ENCODE measurements at places on chromosomes 4 and X. TPM values are rescaled to one million over a fixed set of nuclear protein-coding genes. Genes with fewer than 3 reads are reported as not detected.

DNA sequence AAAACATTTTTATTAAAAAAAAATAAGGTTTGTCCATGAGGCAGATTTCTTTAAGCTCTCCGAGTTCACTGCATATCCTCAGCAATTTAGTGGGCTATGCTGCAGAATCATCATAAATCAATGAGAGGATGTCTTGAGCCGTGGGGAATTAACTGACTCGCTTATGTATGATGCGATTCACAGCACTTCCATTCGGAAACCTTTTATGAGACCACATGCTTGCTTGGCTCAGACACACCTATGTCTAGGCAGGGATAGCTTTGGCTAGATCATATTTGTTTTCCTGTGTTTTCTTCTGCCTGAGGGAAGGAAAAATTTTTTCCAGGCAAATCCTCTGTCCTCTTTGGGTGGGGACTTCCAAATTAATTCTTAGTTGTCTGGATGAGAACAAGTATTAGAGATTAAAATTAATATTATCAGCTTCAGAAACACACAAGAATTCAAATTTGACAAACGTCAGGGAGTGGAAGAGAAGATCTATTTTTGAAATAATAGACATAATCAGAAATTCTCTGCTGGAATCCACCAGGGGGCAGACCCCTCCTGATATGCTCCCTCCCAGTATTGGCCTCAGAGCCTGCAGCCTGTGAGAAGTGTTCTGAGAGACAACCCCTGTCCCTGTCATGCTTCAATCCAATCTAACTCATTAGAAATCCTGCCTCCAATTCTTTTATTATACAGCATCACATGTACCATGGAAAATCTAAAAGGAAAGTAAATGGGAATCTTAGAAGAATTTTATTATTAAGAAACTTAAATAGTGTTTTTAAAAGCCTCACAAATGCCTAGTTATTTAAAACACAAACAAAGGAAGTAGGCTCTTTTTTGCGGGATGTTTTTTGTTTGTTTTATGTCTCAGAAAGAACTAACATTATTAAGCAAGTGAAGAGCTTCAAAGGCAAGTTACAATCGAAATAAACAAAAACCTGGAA, 345.1 kb upstream of the TACR3 start:
- no peak for DNase-seq
- H3K27me3 ChIP-seq: no peaks in the 10 kb centered on the region
- H3K27ac ChIP-seq: no peak overlapping the region
- no peaks in the 10 kb centered on the region for H3K4me1 ChIP-seq
- no peak overlapping the region for H3K4me3 ChIP-seq

DNA sequence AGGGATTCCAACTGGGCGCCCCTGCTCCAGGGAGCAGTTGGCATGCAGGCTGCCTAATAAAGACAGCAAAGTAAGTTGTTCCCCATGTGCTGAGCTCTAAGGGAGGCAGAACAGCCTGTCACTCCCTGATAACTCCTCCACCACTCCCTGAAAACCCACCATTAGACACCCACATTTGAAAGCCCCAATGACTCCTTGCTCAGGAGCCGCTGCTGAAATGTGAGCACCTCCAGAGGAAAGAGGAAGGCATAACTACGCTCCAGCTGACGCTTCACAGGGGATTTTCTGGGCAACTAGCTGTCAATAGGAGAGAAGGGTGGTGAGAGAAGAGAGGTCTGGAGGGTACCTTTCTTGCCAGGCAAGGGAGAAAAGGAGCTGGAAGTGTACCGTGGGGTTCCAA, 62.5 kb downstream of the NPY1R start:
- no peak for DNase-seq
- H3K4me3 ChIP-seq: no peak overlapping the region
- H3K27me3 ChIP-seq: no peaks in the 10 kb centered on the region
- no peaks in the 10 kb centered on the region for H3K4me1 ChIP-seq
- H3K27ac ChIP-seq: no peak overlapping the region
- no peaks in the 10 kb centered on the region for H3K36me3 ChIP-seq

GRCh38 chrX:22165732-22166457, 106.8 kb upstream of the CBLL2 start:
- no peak for DNase-seq
- H3K36me3 ChIP-seq: no peaks in the 10 kb centered on the region
- H3K27ac ChIP-seq: no peak overlapping the region
- no peaks in the 10 kb centered on the region for H3K27me3 ChIP-seq
- no peak overlapping the region for H3K4me3 ChIP-seq

GRCh38 chr4:82611982-82612381, 50.2 kb upstream of the TMEM150C start:
- no peak overlapping the region for H3K4me3 ChIP-seq
- H3K4me1 ChIP-seq: no peaks in the 10 kb centered on the region
- no peaks in the 10 kb centered on the region for H3K27me3 ChIP-seq
- no peak for DNase-seq
- no peaks in the 10 kb centered on the region for H3K36me3 ChIP-seq
- H3K27ac ChIP-seq: no peak overlapping the region

- H3K4me3 ChIP-seq: no peak overlapping the region
- H3K4me1 ChIP-seq: no peaks in the 10 kb centered on the region
- no peaks in the 10 kb centered on the region for H3K36me3 ChIP-seq
- no peak for DNase-seq
Measured at GRCh38 chr4:11152684-11153083, 276.0 kb downstream of the HS3ST1 start.

- no peaks in the 10 kb centered on the region for H3K4me1 ChIP-seq
- H3K27ac ChIP-seq: no peak overlapping the region
- no peak overlapping the region for H3K4me3 ChIP-seq
- DNase-seq: peak; percentile 26
- no peaks in the 10 kb centered on the region for H3K27me3 ChIP-seq
Measured at GRCh38 chr4:146110871-146111485, 64.5 kb upstream of the LSM6 start.

DNA sequence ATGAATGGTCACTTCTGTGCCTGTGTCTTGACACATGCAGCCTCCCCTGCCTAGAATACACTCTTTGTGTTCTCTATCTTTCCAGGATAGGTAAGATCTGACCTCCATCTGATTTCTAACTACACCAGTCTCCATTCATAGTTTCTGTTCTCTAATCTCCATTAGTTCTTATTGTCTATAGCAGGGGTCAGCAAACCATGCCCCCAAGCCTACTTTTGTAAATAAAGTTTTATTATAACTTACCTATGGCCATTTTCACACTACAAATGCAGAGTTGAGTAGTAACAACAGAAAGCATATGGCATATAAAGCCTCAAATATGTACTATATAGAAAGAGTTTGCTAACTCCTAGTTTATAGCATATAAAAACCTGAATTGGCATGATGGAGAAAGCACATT, 37.6 kb upstream of the H2AZ1 start:
- no peaks in the 10 kb centered on the region for H3K27me3 ChIP-seq
- no peak overlapping the region for H3K4me3 ChIP-seq
- no peaks in the 10 kb centered on the region for H3K4me1 ChIP-seq
- H3K36me3 ChIP-seq: no peaks in the 10 kb centered on the region
- H3K27ac ChIP-seq: no peak overlapping the region
- no peak for DNase-seq

- H3K4me3 ChIP-seq: no peak overlapping the region
- no peaks in the 10 kb centered on the region for H3K27me3 ChIP-seq
- no peak overlapping the region for H3K27ac ChIP-seq
- no peaks in the 10 kb centered on the region for H3K36me3 ChIP-seq
- DNase-seq: no peak
Measured at GRCh38 chr4:151442002-151442401, 33.0 kb downstream of the FHIP1A start.

DNA sequence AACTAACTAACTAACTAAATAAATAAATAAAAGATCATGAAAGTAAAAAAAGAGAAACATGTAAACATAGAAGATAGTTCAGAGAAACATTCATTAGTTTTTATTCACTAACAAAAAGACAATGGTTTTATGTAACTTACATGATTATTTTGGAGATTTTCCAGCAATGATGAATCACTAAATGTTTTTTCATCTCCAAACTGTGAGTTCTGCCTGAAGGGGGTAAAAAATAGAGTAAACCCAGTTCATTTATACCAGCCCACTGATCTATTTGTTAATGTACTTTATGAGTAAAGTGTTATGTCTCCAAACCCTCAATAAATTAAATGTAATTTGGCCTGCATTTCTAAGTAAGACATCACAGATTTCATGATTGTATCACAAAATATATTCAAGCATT, 101.1 kb downstream of the ATP8A1 start:
- H3K27ac ChIP-seq: no peak overlapping the region
- H3K4me3 ChIP-seq: no peak overlapping the region
- H3K36me3 ChIP-seq: peaks cover 5% of the 10 kb centered on the region
- H3K27me3 ChIP-seq: no peaks in the 10 kb centered on the region
- peaks cover 3% of the 10 kb centered on the region for H3K4me1 ChIP-seq
- DNase-seq: no peak

GRCh38 chrX:42739258-42739657, 38.7 kb downstream of the PPP1R2C start:
- DNase-seq: no peak
- H3K27ac ChIP-seq: no peak overlapping the region
- no peak overlapping the region for H3K4me3 ChIP-seq
- no peaks in the 10 kb centered on the region for H3K36me3 ChIP-seq

- no peaks in the 10 kb centered on the region for H3K36me3 ChIP-seq
- peaks cover 36% of the 10 kb centered on the region for H3K4me1 ChIP-seq
- no peak overlapping the region for H3K4me3 ChIP-seq
- DNase-seq: no peak
- H3K27ac ChIP-seq: no peak overlapping the region
Measured at GRCh38 chr4:127141856-127142255, 490.9 kb upstream of the INTU start.

DNA sequence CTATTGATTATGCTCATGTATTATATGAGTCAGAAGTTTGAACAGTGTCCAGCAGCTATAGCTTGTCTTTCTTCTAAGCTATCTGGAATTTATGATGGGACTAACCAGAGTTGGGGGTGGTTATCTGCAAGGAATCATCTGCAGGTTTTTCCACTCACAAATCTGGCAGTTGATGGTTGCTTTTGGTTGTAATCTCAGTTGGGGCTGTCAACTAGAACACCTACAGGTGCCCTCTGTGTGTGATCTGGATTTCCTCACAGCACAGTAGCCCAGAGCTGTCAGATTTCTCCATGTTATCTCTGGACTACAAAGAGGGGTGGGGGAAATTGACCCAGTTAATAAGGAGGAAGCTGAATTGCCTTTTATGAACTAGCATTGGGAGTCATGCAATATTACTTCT, 51.4 kb upstream of the MAP9 start:
- no peak overlapping the region for H3K4me3 ChIP-seq
- H3K36me3 ChIP-seq: no peaks in the 10 kb centered on the region
- no peak for DNase-seq
- no peaks in the 10 kb centered on the region for H3K27me3 ChIP-seq
- peaks cover 7% of the 10 kb centered on the region for H3K4me1 ChIP-seq
- no peak overlapping the region for H3K27ac ChIP-seq

DNA sequence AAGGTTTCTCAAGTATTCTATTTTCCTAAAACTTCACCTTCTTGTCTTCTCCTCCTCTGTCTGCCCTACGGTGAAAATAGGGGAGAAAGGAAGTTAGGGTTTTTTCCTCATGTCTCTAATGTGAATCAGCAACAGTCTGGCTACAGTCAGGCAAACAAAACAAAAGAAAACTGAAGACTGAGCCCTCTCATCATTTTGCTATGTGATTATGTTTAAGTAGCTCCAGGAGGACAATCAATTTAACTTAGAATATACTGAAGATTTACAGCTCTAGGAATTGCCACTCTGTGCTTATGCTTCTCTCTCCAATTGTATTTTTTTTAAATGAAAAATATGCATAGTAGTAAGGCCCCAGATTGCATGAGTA, 316.2 kb downstream of the GPAT3 start:
- no peak for DNase-seq
- H3K36me3 ChIP-seq: no peaks in the 10 kb centered on the region
- H3K27ac ChIP-seq: no peak overlapping the region
- H3K4me1 ChIP-seq: no peaks in the 10 kb centered on the region
- H3K4me3 ChIP-seq: no peak overlapping the region

DNA sequence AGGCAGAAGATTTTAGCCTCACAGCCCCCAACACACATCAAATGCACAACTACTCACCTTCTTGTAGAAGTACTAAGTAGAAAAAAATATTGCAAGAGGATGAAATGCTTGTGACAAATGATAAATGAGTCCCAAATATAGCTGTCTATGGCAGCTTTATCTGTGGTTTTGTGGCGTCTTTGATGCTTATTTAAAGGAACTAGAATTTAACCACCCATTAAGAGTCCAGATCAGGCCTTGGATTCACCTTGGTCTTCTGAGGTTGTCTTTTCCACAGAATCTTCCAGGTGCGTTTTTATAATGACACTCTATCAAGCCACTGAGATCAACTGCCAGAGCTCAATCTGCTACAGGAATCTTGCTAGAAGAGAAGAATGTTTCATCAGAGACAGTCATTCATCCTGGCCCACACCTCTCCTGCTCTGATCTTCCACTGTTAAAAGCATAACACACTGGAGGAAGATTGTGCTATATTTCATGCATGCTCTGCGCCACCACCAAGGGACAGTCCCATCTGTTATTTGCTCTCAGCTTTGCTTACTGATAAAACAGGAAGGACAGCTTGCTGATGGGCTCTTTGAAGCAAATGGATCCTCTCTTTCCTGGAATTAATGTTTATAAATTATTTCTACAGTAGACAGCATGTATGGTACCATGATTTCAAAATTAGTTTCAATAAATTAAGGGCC, 144.1 kb downstream of the SLC7A11 start:
- no peaks in the 10 kb centered on the region for H3K27me3 ChIP-seq
- H3K36me3 ChIP-seq: no peaks in the 10 kb centered on the region
- no peaks in the 10 kb centered on the region for H3K4me1 ChIP-seq

GRCh38 chrX:17053502-17053901, 107.0 kb downstream of the REPS2 start:
- H3K36me3 ChIP-seq: no peaks in the 10 kb centered on the region
- no peak overlapping the region for H3K4me3 ChIP-seq
- no peaks in the 10 kb centered on the region for H3K27me3 ChIP-seq
- H3K4me1 ChIP-seq: no peaks in the 10 kb centered on the region

DNA sequence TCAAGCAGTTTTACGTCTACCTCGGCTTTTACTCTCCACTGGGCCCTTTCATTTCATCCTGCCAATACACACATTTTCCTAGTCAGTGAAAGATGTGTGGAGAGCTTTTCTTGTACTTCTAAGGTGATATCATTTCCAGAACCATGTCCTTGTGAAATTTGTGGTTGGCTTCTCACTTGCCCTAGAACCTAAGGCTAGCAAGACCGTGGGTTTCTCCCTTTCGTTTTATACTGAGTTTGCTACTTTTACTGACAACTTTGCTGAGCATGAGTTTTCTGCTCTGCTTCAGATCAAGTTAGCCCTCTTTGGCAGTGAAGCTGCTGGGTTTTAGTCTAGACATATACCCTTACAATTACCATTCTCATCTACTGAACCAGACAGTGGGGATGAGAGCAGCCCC, 95.7 kb upstream of the FRMPD4 start:
- no peaks in the 10 kb centered on the region for H3K27me3 ChIP-seq
- no peak for DNase-seq
- H3K4me1 ChIP-seq: no peaks in the 10 kb centered on the region

- DNase-seq: no peak
- H3K27ac ChIP-seq: no peak overlapping the region
- H3K27me3 ChIP-seq: no peaks in the 10 kb centered on the region
- H3K4me1 ChIP-seq: peaks cover 14% of the 10 kb centered on the region
- H3K4me3 ChIP-seq: no peak overlapping the region
Measured at GRCh38 chr4:123673971-123674370, 277.4 kb downstream of the SPRY1 start.

TLR8 gene
- 0.34 TPM for total RNA-seq

GPR119 gene
- not detected for total RNA-seq

MAGIX gene
- 1.5 TPM for total RNA-seq

SYNPO2 gene
- total RNA-seq: 2,721 TPM

LRAT gene
- 0.19 TPM for total RNA-seq

FATE1 gene
- not detected for total RNA-seq

UCP1 gene
- not detected for total RNA-seq

STPG2 gene
- total RNA-seq: 0.26 TPM

PAK3 gene
- total RNA-seq: 0.58 TPM

DRD5 gene
- total RNA-seq: not detected

CAPN6 gene
- 0.50 TPM for total RNA-seq

IDS gene
- total RNA-seq: 80.2 TPM

All from esophagus muscularis mucosa (tissue), 4 donors.